Hematopoietic multipotent progenitor cell (in vitro differentiated cells): ENCODE measurements at places on chromosomes 5 and 9. TPM values are rescaled to one million over a fixed set of nuclear protein-coding genes. Genes with fewer than 3 reads are reported as not detected.

GPR151 gene
- total RNA-seq, result not detected

DIPK1B gene
- total RNA-seq, result 227 TPM

SMIM33 gene
- under 0.01 TPM for total RNA-seq

AFAP1L1 gene
- 1.9 TPM for total RNA-seq

CAMK2A gene
- under 0.01 TPM for total RNA-seq

FBP1 gene
- 0.54 TPM for total RNA-seq

PPP2R2B gene
- total RNA-seq, result 1.6 TPM

SPEF2 gene
- total RNA-seq, result 4.0 TPM

PCDHA4 gene
- total RNA-seq, result 0.27 TPM

ADGRV1 gene
- 0.27 TPM for total RNA-seq

LOX gene
- 14.3 TPM for total RNA-seq

CCIN gene
- 1.3 TPM for total RNA-seq

EFNA5 gene
- under 0.01 TPM for total RNA-seq

CD72 gene
- 6.7 TPM for total RNA-seq

HACD4 gene
- total RNA-seq, result 18.9 TPM

IFNE gene
- not detected for total RNA-seq

WNT8A gene
- total RNA-seq, result 1.1 TPM

OTP gene
- under 0.01 TPM for total RNA-seq

IL12B gene
- total RNA-seq, result not detected

PFN3 gene
- total RNA-seq, result not detected
